ENCODE measurements at places on chromosomes 6 and 20.
A peak's percentile ranks its signal among the peaks of the same experiment; 100 is the strongest.

GRCh38 chr6:39314273-39314795 lies at the start of gene KCNK17:
TSS of gene KCNK17 (minus strand) at chr6:39314419. CDS start at chr6:39314320, 99 bp downstream.
- peak within 1 kb of the TSS; percentile 81 for H3K27ac ChIP-seq
- H3K36me3 ChIP-seq: no peaks in the 10 kb centered on the region
- no peaks in the 10 kb centered on the region for H3K27me3 ChIP-seq
- DNase-seq: no peak
- H3K4me1 ChIP-seq: peaks cover 90% of the 10 kb centered on the region

DNA sequence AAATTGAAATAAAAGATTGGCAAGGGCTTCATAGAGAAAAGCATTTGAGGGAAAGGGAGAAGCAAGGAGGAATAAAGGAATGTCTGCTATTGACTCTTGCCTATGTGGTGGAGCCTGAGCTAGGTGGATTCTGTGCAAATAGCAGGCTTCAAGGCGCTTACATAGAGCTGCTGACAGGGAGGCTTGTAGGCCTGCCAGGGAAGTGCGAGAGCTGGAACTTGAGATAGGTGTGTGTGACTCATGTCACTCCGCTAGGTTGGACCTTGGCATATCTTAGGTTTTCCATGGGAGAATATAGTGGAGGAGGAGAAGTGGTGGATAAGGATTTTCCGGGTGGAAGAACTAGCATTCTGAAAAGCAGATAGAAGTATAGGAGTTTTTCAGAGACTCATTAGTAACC lies 14.0 kb downstream of the SNRNP48 start:
- H3K36me3 ChIP-seq: peaks cover 50% of the 10 kb centered on the region
- no peak overlapping the region for H3K27ac ChIP-seq
- no peaks in the 10 kb centered on the region for H3K4me1 ChIP-seq
- no peak for DNase-seq
- H3K4me3 ChIP-seq: no peak overlapping the region
- H3K27me3 ChIP-seq: no peaks in the 10 kb centered on the region

DNA sequence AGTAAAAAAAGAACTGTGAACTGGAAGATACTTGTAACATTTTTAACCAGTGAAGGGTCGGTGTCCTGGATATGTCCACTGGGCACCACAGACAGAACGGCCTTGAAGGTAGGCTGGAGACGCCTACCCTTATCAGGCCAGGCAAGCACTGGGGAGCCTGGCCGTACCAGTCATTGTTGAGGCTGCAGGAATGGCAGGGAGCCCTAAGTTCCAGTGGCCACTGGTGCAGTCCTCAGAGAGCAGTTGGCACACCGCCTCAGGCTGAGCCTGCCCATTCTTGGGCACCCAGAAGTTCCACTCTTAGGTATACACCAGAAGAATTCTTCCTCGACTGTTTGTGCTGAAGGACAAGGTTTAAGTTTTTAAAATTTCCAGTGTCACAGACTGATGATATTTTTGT lies 20.5 kb downstream of the DNAJC5 start:
- peaks cover 3% of the 10 kb centered on the region for H3K36me3 ChIP-seq
- H3K4me3 ChIP-seq: no peak overlapping the region
- H3K27ac ChIP-seq: no peak overlapping the region
- DNase-seq: no peak
- peaks cover 12% of the 10 kb centered on the region for H3K4me1 ChIP-seq

DNA sequence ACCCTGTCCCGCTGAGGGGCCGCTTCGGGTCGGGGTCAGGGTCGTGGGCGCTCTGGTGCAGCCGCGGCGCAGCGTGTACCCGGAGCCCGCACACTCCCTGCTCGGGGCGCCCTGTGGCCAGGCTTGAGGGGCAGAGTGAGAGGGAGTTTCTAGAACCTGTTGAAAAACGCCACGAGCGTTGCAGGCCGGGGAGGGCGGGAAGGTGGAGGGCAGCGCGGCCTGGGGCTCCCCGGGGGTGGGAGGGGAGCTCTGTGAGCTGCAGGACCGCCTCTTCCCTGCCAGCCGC lies 539 bp upstream of the BHLHE23 start:
- peaks cover 26% of the 10 kb centered on the region for H3K4me1 ChIP-seq
- peaks cover 32% of the 10 kb centered on the region for H3K27me3 ChIP-seq
- no peak for DNase-seq

- H3K27me3 ChIP-seq: no peaks in the 10 kb centered on the region
- peaks cover 22% of the 10 kb centered on the region for H3K4me1 ChIP-seq
- H3K4me3 ChIP-seq: no peak overlapping the region
- no peak for DNase-seq
- H3K36me3 ChIP-seq: no peaks in the 10 kb centered on the region
- H3K27ac ChIP-seq: no peak overlapping the region
Observed at GRCh38 chr6:34964564-34964963, 75.5 kb downstream of the ANKS1A start.

DNA sequence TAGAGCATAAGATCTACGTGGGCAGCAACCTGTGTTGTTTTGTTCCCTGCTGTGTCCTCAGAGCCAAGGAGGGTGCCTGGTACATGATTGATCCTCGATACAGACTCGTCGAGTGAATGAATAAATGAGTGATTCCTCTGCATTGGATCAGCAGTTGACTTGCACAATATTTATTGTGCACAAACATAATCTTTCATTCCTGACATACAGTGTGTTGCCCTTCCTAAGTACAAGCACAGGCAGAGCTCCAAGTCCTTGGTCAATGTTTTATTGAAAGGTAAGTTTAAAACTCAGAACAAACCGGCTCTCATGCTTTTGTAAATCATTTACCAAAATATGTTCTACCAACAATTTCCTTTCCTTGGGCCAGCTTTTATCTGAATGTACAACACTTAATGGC lies 57.4 kb downstream of the STMND1 start:
- H3K4me3 ChIP-seq: no peak overlapping the region
- H3K36me3 ChIP-seq: no peaks in the 10 kb centered on the region
- H3K27me3 ChIP-seq: no peaks in the 10 kb centered on the region
- no peak for DNase-seq

GRCh38 chr6:95879856-95880255 lies 135.9 kb upstream of the FUT9 start:
- H3K27me3 ChIP-seq: no peaks in the 10 kb centered on the region
- H3K4me1 ChIP-seq: no peaks in the 10 kb centered on the region
- no peak overlapping the region for H3K27ac ChIP-seq
- DNase-seq: no peak

- peak overlapping the region; percentile 100 for H3K27ac ChIP-seq
- no peak for DNase-seq
- no peaks in the 10 kb centered on the region for H3K27me3 ChIP-seq
- peaks cover 47% of the 10 kb centered on the region for H3K4me1 ChIP-seq
- peaks cover 12% of the 10 kb centered on the region for H3K36me3 ChIP-seq
- H3K4me3 ChIP-seq: peak overlapping the region; percentile 94
Observed at GRCh38 chr6:3749067-3749841, 2.3 kb downstream of the PXDC1 start.

- no peak overlapping the region for H3K4me3 ChIP-seq
- no peaks in the 10 kb centered on the region for H3K4me1 ChIP-seq
- H3K36me3 ChIP-seq: no peaks in the 10 kb centered on the region
- H3K27me3 ChIP-seq: no peaks in the 10 kb centered on the region
- no peak overlapping the region for H3K27ac ChIP-seq
- DNase-seq: no peak
Observed at GRCh38 chr6:88785478-88785877, 177.9 kb downstream of the RNGTT start.

- no peak overlapping the region for H3K27ac ChIP-seq
- H3K27me3 ChIP-seq: no peaks in the 10 kb centered on the region
- H3K4me1 ChIP-seq: no peaks in the 10 kb centered on the region
- no peak overlapping the region for H3K4me3 ChIP-seq
- no peak for DNase-seq
Observed at GRCh38 chr6:43806043-43806757, 36.2 kb downstream of the VEGFA start.

GRCh38 chr20:49290608-49291191 lies 12.8 kb upstream of the ZNFX1 start:
- H3K4me3 ChIP-seq: no peak overlapping the region
- peaks cover 52% of the 10 kb centered on the region for H3K36me3 ChIP-seq
- H3K4me1 ChIP-seq: peaks cover 7% of the 10 kb centered on the region
- no peaks in the 10 kb centered on the region for H3K27me3 ChIP-seq

GRCh38 chr20:41425180-41425884 lies 58.7 kb upstream of the EMILIN3 start:
- no peaks in the 10 kb centered on the region for H3K27me3 ChIP-seq
- peaks cover 36% of the 10 kb centered on the region for H3K36me3 ChIP-seq
- no peaks in the 10 kb centered on the region for H3K4me1 ChIP-seq
- H3K27ac ChIP-seq: no peak overlapping the region
- no peak for DNase-seq

- DNase-seq: no peak
- H3K4me3 ChIP-seq: no peak overlapping the region
- H3K27ac ChIP-seq: peak overlapping the region; percentile 88
- H3K4me1 ChIP-seq: peaks cover 44% of the 10 kb centered on the region
- H3K27me3 ChIP-seq: no peaks in the 10 kb centered on the region
- no peaks in the 10 kb centered on the region for H3K36me3 ChIP-seq
Observed at GRCh38 chr6:39884696-39885095, 49.6 kb downstream of the MOCS1 start.

DNA sequence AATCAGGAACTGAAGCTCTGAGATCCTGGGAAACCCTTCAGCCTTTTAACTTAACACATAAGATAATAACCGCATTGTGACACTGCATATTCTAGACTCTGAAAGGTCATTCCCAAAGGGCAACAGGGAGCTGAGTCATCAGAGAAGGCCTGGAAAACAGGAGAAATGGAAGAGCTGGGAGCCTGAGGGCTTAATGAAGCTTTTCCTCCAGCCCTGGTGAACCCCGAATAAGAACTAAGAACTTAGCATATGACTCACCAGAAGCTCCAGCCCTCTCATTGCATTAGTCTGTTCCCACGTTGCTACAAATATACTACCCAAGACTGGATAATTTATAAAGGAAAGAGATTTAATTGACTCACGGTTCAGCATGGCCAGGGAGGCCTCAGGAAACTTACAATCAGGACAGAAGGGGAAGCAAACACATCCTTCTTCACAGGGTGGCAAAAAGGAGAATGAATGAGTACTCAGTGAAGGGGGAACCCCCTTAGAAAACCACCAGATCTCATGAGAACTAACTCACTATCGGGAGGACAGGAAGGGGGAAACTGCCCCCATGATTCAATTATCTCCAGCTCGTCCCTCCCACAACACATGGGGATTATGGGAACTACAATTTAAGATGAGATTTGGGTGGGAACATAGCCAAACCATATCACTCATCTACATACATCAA lies 648.5 kb downstream of the TFAP2A start:
- H3K36me3 ChIP-seq: no peaks in the 10 kb centered on the region
- DNase-seq: no peak
- no peak overlapping the region for H3K27ac ChIP-seq
- H3K27me3 ChIP-seq: no peaks in the 10 kb centered on the region

DNA sequence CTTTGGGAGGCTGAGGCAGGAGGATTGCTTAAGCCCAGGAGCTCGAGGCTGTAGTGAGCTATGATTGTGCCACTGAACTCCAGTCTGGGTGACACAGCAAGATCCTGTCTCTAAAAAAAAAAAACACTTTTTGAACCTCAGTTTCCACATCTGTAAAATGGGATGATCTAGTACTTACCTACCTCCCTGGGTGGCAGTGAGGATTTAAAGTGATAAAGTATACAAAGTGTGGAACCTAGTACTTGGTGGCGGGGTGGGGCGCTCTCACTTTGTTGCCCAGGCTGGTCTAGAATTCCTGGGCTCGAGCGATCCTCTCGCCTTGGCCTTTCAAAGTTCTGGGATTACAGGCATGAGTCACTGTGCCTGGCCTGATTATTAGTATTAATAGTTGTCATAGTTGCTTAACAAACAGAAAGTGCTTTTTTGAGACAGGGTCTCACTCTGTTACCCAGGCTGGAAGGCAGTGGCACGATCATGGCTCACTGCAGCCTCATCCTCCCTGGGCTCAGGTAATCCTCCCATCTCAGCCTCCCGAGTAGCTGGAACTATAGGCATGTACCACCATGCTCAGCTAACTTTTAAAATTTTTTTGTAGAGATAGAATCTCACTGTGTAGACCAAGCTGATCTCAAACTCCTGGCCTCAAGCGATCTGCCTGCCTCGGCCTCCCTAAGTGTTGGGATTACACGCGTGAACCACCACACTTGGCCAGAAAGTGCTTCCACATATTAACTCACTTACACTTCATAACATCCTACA lies 7.0 kb upstream of the PLTP start:
- no peak overlapping the region for H3K27ac ChIP-seq
- H3K36me3 ChIP-seq: no peaks in the 10 kb centered on the region
- no peak for DNase-seq
- no peak overlapping the region for H3K4me3 ChIP-seq
- H3K4me1 ChIP-seq: peaks cover under 1% of the 10 kb centered on the region
- no peaks in the 10 kb centered on the region for H3K27me3 ChIP-seq

DNA sequence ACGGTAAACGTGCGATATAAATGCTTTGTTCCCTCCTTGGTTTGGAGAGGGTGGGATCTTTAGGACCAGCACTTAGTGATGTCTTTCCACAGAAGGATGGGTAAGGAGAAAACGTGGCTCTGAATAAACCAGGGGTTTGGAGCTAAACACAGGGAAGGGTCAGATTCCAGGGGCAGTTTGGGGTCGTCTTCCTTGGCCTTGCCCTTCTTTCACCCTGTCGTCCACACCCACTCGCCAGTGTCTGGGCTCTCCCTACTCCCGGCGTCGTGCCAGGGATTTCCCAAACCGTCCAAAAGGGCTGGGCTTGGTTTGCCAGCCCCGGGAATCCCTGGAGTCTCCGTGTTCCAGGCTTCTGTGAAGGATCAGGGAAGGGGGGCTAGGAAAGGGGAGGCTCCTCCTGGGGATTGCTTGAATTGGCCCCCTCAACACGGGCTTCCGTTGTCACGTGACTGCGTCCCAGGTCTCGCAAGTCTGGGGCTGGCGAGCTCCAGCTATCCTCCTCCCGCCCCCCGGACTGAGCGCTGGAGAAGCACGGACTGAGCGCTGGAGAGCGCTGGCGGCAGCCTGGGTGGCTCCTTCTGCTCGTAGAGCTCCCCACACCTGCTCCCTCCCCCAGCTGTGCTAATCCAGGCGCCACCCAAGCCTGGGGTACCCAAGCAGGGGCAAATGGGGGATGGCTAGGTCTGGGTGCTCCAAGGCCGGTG lies 9.4 kb upstream of the ARMC12 start:
- peaks cover 86% of the 10 kb centered on the region for H3K4me1 ChIP-seq
- H3K4me3 ChIP-seq: peak overlapping the region; percentile 75
- no peaks in the 10 kb centered on the region for H3K36me3 ChIP-seq
- H3K27me3 ChIP-seq: no peaks in the 10 kb centered on the region
- DNase-seq: peak; percentile 74

DNA sequence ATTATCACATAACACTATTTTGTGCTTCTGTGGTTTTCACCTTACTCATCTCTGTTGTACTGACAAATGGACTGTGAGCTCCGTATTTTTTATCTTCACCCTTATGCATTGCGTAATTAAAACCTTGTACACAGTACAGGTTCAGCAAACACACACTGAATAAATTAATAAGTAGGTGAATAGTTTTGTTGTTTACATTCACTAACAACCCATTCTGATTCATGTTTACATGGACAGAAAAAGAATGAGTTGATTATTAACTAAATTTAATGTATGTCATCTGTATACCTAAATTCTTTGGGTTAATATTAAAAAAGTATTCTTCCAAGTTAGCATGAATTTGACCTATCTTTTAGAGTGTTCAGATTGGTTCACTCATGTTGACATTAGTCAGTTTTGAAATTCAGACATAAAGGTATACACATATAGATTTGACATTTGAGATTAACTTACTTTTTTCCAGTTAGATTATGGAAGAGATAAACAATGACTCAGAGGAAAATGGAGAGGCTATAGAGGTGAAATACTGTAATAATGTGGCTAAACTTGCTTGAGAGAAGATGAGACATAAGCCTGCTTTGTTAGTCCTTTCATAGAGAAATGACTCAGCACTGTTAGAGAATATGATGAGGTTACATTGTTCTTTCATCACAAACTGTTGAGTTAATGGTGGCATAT lies 541.7 kb upstream of the FLRT3 start:
- H3K27me3 ChIP-seq: no peaks in the 10 kb centered on the region
- DNase-seq: no peak
- no peaks in the 10 kb centered on the region for H3K36me3 ChIP-seq
- no peaks in the 10 kb centered on the region for H3K4me1 ChIP-seq
